ENCODE measurements at places on chromosomes 2 and 18.
A peak's percentile ranks its signal among the peaks of the same experiment; 100 is the strongest.

DNA sequence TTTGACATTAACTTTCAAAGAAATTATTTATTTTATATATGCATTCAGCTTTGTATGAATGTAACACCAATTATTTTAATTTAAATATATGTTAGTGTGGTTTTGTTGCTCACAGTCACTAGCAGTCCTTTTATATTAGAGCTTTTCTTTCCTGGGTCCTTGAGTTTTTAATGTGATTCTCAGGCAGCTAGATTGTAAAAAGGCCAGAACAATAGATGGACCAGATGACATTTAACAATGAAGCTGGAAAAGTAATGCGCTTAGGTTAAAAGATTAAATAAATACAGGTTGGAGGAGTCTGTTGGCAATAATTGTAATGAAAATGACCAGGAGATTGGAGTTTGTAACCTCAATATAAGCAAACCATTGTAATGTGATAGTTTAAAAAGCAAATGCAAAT is 171.1 kb downstream of the FTCDNL1 start:
- no peak for DNase-seq

DNA sequence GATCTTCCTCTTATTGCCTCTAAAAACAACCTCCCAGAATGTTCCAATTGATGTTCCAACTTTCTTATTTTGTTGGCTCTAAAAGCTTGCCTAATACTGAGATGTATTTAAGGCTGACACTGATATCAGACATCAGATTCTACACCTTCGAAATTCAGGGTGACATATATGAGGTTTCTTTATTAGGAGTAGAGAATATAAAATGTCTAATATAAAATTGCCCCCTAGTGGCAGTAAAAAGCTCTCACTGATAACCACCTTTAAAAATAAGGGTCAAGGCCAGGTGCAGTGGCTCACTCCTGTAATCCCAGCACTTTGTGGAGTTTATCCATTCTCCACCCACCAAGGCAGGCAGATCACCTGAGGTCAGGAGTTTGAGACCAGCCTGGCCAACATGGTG is 789.7 kb upstream of the SLC39A10 start:
- DNase-seq, result no peak

- no peak for DNase-seq
Observed at GRCh38 chr2:140814141-140814540, 1316.7 kb downstream of the LRP1B start.

- DNase-seq, result peak; percentile 28
Observed at GRCh38 chr2:147382322-147382948, 462.4 kb upstream of the ACVR2A start.

GRCh38 chr2:157122776-157123175 is 134.7 kb upstream of the GALNT5 start:
- DNase-seq, result no peak

- no peak for DNase-seq
Observed at GRCh38 chr2:31579996-31580320, 780 bp downstream of the SRD5A2 start.

GRCh38 chr2:197322724-197323720 is 12.4 kb upstream of the ANKRD44 start:
- no peak for DNase-seq

GRCh38 chr2:74843899-74844298 is 10.0 kb downstream of the HK2 start:
- no peak for DNase-seq

GRCh38 chr2:20643826-20644225 is 7.1 kb downstream of the HS1BP3 start:
- no peak for DNase-seq

DNA sequence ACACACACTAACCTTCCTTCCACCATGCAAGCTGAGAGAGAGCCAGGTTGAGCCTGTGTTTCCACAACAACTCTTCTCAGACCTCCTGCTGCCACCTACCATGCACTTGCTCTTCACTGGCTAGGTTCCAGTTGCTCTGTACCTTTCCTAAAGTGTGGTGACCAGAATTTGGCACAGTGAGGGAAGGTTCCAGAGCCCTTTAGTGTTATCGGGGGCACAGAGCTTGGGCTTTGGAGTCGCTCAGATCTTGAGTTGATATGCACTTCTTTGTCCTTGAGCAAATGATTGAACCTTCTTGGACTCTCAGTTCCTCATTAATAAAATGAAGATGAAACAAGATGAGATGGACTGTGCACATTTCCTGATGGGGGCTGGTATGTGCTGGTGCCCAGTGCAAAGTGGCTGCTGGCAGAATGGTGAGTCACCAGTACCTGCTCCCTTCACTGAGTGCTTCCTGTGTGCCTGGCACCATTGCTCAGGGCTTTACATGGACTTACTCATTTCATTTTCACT is 47.1 kb downstream of the NEDD4L start:
- peak; percentile 52 for DNase-seq

GRCh38 chr2:27081984-27082772 is 3.8 kb downstream of the EMILIN1 start:
- no peak for DNase-seq

GRCh38 chr2:195121341-195121740 is 535.7 kb upstream of the SLC39A10 start:
- DNase-seq, result no peak

GRCh38 chr2:191304939-191305875 is 60.0 kb downstream of the MYO1B start:
- DNase-seq, result peak; percentile 66

DNA sequence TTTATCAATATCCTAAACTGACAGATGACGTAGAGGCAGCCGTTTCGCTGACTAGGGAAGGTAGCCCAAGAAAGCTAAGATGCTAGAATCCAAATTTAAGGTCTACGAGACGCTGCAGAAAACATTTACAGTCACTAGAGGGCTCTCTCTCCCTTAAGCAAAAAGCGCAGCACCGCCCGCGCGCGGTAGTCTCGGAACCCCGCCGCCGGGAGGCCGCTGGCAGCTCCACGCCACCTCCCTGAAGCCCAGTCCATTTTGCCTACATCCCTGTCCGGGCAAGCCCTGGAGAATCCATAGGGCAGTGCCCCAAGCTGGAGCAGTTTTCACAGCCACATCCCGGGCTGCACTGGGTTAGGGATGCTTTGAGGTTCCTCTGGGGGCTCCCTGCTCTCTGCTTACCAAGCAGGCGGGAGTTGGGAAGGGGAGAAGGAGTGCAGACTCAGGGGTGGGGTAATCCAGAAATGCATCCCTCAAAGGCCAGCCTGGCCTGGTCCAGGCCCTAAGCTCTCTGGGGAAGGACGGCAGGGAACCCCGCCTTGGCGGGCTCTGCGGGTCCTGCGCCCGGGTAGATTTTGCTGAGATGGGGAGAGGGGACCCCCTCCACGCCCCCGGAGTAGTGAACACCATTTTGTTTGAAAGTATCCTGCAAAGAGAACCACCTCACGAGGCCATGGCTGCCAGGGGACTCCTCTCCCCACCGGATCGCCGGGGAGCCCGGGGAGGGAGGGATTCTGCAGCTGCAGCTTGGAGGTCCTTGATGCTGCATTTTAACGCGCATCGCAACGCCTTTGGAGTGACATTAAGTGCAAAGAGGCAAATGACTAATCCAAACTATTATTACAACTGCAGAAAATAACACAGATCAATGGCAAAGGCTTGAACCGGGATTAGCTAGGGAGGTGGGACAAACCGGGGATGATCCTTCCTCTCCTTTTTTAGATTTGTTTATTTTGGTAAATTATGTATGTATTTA is 1.3 kb upstream of the DPYSL5 start:
- DNase-seq, result no peak

DNA sequence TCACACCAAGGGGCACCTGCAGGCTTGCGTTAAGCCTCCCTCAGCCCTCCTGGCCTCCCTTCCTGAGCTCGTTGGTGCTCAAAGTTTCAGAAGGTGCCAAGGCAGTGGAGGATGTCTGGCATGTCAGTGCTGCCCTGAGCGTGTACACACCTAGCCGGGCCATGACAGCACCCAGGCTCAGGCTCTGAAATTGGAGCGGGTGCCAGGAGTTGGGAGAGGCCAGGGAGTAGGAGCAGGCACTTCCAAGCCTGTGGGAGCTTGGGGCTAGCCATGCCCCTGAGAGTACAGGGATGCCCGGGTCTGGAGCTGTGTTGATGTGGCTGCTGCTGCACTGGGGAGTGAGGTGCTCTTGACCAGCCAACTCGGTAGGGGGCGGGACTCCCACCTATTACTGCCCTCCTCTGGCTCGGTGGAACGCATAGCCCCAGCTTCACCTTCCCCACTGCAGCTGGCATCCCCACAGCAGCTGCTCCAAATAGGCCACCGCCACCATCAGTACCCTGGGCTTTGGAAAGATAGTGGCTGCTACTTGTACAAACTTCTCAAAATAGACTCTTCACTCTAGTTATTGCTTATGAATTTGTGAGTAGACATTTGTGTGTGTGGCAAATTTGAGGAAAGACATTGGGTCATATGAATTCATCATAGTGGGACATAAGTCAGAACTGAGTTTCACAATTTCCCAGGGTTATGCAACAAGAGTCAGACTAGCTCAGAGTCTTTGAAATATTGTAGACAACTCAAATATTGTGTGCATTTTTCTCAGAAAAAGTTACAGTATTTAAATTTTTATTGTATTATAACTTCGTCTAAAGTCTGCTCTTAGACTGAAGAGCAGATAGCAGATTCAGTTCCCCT is 6.8 kb upstream of the PCARE start:
- DNase-seq, result no peak

GRCh38 chr2:241803387-241804325 is 5.3 kb upstream of the NEU4 start:
- DNase-seq, result no peak

GRCh38 chr2:52518678-52519077 is 1248.9 kb upstream of the CHAC2 start:
- no peak for DNase-seq

GRCh38 chr2:150413910-150414309 is 73.6 kb downstream of the RND3 start:
- DNase-seq, result no peak

DNA sequence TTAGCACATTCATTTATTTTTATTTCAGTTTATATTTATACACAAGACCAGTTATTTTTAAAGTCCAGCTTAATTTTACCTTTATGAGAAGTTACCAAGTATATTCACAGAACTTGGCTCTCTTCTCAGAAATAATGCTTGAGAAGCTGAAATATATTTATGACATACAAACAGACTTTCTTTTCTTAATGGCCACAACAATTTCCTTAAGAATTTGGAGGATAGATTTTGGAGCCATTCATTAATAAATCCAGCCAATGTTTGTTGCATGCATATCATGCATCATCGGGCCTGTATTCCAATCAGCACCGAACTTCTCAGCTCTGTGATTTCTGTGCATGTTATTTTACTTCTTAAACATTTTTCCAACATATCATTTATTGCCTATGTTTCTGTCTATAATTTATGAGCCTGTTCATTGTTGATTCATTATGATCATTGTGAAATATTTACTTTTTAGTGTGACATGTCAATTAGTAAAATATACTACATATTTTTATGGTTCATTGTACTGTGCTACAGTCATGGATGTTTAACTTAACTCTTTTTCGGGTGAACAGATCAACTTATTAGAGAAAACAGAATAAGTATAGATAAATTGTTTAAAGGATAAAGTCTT is 3.5 kb downstream of the GULP1 start:
- no peak for DNase-seq

DNA sequence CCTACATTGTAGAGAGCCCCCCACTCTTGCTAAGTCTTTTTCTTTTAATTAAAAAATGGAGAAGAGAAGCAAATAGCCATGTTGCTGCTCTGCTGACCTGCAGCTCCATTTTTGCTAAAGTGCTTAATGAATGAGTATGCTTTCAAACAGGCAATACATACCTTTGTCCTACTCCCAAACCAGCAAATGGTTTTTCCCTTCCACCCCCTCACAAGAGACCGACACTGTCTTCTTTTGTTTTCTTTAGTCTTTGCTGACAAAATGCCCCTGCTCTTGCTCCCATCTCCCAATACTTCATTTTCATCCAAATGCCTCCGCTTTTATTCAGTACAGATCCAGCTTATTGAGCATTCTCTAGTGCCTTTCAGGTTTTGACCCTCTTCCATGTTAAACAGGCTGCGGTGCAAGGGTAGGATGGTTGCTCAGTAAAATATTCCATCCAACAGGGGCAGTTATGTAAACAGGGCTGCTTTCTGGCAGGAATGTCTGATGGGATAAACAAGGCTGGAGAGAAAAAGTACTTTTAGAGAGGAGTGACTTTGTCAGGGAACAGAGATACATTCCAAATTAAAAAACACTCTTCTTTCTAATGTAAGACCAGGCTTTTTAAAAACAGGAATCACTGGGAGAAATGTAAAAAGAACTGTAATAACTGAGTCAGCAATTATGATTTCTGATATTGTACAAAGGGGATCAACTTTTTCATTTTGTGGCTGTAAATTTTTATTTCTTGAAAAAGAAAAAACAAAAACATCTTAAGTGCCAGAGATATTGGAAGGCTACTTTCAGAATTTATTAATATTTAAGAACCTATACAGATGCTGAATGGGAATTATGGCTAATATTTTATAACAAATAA is 136.8 kb downstream of the MEP1B start:
- no peak for DNase-seq

DNA sequence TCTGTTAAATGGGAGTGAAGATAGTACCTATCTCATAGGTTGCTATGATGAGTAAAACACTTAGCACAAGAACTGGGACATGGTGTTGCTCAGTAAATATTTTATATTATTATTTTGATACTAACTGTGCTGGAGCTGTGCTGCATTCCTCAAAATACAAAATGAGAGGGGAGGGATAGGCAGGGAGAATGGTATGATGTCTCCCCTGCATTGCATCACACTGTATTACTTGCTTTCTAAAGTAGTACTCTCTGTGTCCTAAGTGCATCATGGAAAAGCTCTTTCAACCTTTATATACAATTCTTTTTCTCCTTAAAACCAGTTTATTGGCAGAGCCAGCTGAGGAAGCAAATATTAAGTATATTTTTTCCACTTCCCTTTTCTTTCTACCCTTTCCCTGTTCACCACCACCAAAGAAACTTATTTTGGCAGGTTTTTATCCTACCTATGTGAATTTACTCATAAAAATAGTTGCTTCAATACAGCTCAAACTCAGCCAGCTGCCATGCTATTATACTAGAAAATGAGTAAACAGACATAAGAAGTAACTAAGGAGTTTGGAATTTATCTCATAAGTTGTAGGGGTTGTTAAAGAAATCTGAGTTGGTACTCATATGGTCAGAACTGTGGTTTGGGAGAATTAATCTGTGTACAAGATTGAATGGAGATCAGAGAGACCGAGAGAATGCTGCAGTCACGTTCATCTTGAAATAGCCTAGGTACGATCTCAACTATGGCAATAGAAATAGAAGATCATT is 60.3 kb downstream of the EHBP1 start:
- no peak for DNase-seq

DNA sequence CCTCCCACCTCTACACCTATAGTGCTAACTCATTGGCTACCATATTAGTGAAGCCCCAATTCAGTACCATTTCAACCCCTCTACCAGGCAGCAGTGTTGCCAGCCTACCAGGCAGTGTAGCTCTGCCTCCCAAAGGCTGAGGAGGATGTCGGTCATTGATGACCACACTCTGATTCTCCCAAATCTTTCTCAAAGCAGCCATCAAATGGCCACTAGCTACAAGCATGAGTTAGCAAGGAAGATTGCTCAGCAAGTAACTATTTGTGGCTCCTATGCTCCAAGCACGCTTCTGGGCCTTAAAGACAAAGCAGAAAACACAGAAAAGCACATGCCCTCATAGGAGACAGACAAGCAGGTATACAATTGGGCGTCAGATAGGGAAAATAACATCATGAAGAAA is 42.7 kb upstream of the AFF3 start:
- no peak for DNase-seq
